T-cell (primary cell): ENCODE measurements at places on chromosomes 6 and 20.

DNA sequence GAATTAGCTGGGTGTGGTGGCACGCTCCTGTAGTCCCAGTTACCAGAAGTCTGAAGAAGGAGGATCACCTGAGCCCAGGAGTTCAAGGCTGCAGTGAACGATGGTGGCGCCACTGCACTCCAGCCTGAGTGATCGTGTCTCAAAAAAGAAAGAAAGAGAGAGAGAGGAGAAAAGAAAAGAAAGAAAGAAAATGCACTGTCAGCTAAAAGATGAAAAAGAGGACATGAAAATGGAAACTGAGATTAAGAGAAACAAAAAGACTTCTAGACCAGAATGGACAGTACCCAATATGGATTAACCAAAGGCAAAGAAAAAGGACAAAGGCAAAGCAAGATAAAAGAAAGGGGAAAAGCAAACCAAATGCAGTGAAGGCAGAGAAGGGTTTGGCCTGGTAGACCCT is 9.0 kb upstream of the RALGAPA2 start:
- H3K4me3 ChIP-seq = no peak overlapping the region
- H3K4me1 ChIP-seq = no peaks in the 10 kb centered on the region
- H3K36me3 ChIP-seq = no peaks in the 10 kb centered on the region
- peaks cover 3% of the 10 kb centered on the region for H3K27me3 ChIP-seq

DNA sequence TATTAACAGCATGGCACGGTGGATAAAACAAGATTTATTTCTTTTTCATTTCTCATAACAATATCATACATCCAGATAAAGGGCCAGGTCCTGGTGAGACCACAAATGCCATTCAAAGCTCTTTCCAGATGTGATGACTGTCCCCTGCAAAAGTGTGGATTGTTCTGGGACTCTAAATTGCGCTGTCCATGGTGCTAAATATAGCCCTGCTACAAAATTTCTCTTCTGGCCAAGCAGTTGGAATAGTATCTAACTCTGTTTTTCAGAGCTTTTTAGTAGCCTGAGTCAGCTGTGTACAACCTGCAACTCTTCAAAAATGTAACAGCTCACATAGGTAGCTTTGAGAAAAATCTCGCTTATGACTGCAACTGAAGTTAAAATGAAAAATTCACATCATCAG is 115.8 kb downstream of the MANEA start:
- no peak overlapping the region for H3K4me3 ChIP-seq
- DNase-seq = no peak
- H3K4me1 ChIP-seq = no peaks in the 10 kb centered on the region
- H3K27me3 ChIP-seq = no peaks in the 10 kb centered on the region
- H3K36me3 ChIP-seq = no peaks in the 10 kb centered on the region

DNA sequence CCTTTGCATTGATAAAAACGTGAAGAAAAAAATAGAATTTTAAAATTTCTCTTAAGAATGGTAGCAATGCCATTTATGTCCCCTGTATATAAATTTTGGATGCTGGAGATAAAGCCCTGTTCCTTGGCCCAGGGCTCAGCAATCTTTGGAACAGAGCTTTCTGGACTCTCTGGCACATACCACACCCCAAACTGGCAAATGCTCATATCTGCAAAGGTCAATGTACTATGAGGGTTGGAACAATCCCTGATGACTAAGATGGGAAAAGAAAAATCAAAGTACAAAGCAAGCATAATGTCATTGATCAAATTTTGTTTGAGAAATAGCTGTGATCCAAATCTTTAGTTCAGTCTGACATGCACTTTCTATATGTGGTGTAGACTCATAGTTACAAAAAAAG is 158.1 kb upstream of the HCRTR2 start:
- DNase-seq = no peak
- H3K4me1 ChIP-seq = no peaks in the 10 kb centered on the region
- no peaks in the 10 kb centered on the region for H3K27me3 ChIP-seq
- no peaks in the 10 kb centered on the region for H3K36me3 ChIP-seq

DNA sequence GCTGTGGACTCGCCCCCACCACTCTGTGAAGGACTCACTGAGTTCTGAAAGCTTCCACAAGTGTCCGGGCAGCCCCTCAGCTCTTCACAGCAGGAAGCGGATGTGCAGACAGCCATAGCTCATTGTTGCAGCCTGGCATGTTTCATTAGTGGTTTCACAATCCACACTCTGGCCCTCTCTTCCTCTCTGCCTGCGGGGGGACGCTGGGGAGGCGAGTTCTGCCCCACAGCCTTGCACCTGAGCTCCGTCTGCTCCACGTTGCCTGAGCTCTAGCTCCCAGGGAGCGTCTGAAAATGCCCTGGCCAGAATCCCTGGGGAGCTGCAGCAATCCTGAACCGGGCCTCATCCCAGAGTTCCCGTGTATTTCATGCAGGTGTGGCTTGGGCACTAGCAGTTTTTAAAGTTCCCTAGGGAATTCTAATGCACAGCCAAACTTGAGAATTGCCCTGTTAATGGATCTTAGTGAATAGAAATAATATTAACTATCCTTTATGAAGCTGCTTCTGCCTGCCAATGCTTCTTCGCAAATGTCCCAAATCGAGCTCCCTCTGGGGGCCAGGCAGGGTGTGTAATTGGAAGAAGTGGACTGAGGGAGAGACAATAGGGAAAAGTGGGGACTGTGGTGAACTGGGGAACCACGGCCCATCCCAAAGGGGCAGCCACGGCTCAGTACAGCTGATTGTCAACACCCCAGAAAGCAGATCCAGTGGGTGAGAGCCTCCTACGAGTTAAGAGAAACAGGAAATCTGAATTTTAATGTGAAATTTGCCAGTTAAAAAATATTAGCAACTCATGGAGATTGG is 51.5 kb downstream of the CTCFL start:
- no peaks in the 10 kb centered on the region for H3K27me3 ChIP-seq
- no peaks in the 10 kb centered on the region for H3K36me3 ChIP-seq
- H3K27ac ChIP-seq = no peak overlapping the region
- no peak for DNase-seq

- H3K4me1 ChIP-seq = no peaks in the 10 kb centered on the region
- H3K27ac ChIP-seq = no peak overlapping the region
- H3K4me3 ChIP-seq = no peak overlapping the region
- DNase-seq = no peak
Observed at GRCh38 chr6:150529646-150530045, 70.0 kb upstream of the PLEKHG1 start.

- peaks cover 2% of the 10 kb centered on the region for H3K36me3 ChIP-seq
- no peak overlapping the region for H3K27ac ChIP-seq
- no peaks in the 10 kb centered on the region for H3K27me3 ChIP-seq
Observed at GRCh38 chr6:53023323-53023722, 28.2 kb upstream of the GSTA4 start.

GRCh38 chr20:62642666-62643520 is 590 bp downstream of the SLCO4A1 start:
- peak; percentile 54 for DNase-seq
- H3K4me1 ChIP-seq = peaks cover 7% of the 10 kb centered on the region
- H3K36me3 ChIP-seq = no peaks in the 10 kb centered on the region
- H3K27me3 ChIP-seq = peaks cover 40% of the 10 kb centered on the region
- peak overlapping the region; percentile 37 for H3K4me3 ChIP-seq

DNA sequence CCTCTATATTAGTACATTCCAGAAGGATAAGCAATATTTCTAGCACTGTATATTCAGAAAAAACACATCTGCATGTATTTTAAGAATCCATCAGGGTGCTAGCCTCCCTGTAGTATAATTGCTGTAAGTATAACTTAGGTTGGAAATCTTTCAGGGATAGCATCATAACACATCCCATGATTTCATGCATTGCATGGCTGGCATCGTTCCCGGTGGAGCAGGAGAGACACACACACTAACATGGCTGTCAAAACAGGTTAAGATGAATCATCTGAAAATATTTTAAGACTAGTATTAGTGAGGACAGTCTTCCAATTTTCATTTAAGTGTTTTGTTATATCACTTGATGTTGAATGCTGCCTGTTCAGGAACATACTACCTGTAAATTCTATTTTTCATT is 32.1 kb upstream of the CENPW start:
- DNase-seq = no peak
- H3K4me1 ChIP-seq = no peaks in the 10 kb centered on the region
- no peak overlapping the region for H3K4me3 ChIP-seq
- no peaks in the 10 kb centered on the region for H3K27me3 ChIP-seq
- no peak overlapping the region for H3K27ac ChIP-seq

- H3K27me3 ChIP-seq = no peaks in the 10 kb centered on the region
- peak; percentile 36 for DNase-seq
- no peak overlapping the region for H3K27ac ChIP-seq
- H3K36me3 ChIP-seq = peaks cover 5% of the 10 kb centered on the region
- peaks cover 6% of the 10 kb centered on the region for H3K4me1 ChIP-seq
Observed at GRCh38 chr6:166997768-166998255, 1.4 kb upstream of the CEP43 start.

DNA sequence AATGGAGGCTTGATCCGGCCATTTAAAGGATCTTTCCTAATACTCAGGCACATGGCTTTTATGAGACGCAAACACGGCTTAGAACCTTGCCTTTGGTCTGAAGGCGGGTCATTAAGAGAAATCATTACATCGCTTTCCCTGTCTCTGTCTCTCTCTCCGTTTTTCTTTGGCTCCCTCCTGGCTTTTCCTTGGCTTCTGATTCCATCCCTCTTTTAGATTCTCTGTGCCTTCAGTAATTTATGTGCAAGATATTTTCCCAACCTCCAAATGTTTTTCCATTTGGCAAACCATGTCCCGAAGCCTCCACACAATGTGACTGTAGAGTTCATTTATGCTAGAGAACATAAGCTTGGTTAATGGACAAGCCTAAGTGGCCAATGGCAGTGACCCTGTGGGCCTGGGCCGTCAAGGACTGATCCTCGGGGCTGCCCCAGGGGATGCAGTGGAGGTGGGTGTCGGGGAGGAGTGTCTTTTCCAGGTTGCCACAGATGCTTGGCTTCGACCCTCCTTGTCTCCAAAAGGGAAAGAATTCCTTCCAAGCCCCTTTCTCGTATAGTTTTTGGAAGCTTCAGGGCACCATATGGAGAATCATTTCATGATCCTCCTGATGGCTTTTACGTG is 157.0 kb downstream of the SCML4 start:
- no peak overlapping the region for H3K27ac ChIP-seq
- H3K4me1 ChIP-seq = peaks cover 3% of the 10 kb centered on the region
- H3K27me3 ChIP-seq = peaks cover 7% of the 10 kb centered on the region
- no peak for DNase-seq
- H3K36me3 ChIP-seq = no peaks in the 10 kb centered on the region

GRCh38 chr6:36323062-36323461 is 13.6 kb downstream of the BNIP5 start:
- H3K36me3 ChIP-seq = no peaks in the 10 kb centered on the region
- no peak overlapping the region for H3K27ac ChIP-seq
- H3K4me3 ChIP-seq = no peak overlapping the region
- peaks cover 10% of the 10 kb centered on the region for H3K27me3 ChIP-seq
- no peak for DNase-seq
- H3K4me1 ChIP-seq = no peaks in the 10 kb centered on the region

GRCh38 chr6:139306291-139306981 is 14.6 kb upstream of the TXLNB start:
- H3K4me3 ChIP-seq = no peak overlapping the region
- no peak for DNase-seq
- H3K27me3 ChIP-seq = no peaks in the 10 kb centered on the region
- H3K4me1 ChIP-seq = no peaks in the 10 kb centered on the region
- no peak overlapping the region for H3K27ac ChIP-seq

GRCh38 chr6:148177589-148178233 is 164.9 kb upstream of the SASH1 start:
- H3K36me3 ChIP-seq = no peaks in the 10 kb centered on the region
- no peak overlapping the region for H3K4me3 ChIP-seq
- H3K27ac ChIP-seq = no peak overlapping the region
- no peaks in the 10 kb centered on the region for H3K27me3 ChIP-seq
- H3K4me1 ChIP-seq = no peaks in the 10 kb centered on the region
- DNase-seq = no peak

DNA sequence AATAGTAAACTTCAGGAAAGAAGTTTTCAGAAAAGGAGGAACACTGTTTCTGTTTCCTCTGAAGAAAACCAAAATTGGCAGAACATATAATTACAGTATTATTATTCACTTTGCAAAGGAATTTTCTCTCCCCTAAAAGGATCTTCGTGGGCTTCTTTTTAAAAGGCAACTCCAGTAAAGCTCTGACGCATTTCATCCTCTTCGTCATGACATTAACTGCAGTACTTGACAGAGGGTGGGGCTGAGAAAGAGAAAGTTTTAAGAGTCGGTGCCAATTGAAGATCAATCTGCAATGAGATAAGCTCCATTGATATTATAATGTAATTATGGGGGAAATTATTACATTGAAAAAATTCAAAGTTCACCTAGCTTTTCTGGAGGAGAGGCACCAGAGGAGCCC is 75.8 kb downstream of the MYB start:
- peaks cover 3% of the 10 kb centered on the region for H3K27me3 ChIP-seq
- no peak overlapping the region for H3K27ac ChIP-seq
- no peak overlapping the region for H3K4me3 ChIP-seq
- H3K4me1 ChIP-seq = no peaks in the 10 kb centered on the region
- no peaks in the 10 kb centered on the region for H3K36me3 ChIP-seq

GRCh38 chr20:37450344-37450743 is 70.7 kb upstream of the NNAT start:
- H3K4me3 ChIP-seq = no peak overlapping the region
- H3K27me3 ChIP-seq = peaks cover 16% of the 10 kb centered on the region
- no peaks in the 10 kb centered on the region for H3K4me1 ChIP-seq
- H3K36me3 ChIP-seq = no peaks in the 10 kb centered on the region
- no peak overlapping the region for H3K27ac ChIP-seq

DNA sequence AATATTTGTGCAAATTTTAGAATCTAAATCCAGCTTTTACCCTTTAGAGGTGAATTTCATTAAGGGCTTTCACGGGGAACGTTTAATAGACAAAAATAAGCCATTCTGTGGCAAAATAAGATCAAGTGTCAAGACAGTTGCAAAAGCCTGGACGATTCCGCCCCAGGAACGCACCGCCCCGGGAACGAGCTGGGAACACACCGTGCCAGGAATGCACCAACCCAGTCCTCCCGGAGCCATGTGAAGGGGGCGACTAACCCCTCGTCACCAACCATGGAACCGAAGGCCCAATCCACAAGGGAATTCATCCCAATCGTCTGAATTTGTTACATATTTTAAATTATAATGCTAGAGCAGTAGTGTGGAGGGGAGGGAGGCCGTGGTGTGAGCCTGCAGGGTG is 20.8 kb upstream of the TCFL5 start:
- H3K27ac ChIP-seq = no peak overlapping the region
- H3K36me3 ChIP-seq = peaks cover 40% of the 10 kb centered on the region

DNA sequence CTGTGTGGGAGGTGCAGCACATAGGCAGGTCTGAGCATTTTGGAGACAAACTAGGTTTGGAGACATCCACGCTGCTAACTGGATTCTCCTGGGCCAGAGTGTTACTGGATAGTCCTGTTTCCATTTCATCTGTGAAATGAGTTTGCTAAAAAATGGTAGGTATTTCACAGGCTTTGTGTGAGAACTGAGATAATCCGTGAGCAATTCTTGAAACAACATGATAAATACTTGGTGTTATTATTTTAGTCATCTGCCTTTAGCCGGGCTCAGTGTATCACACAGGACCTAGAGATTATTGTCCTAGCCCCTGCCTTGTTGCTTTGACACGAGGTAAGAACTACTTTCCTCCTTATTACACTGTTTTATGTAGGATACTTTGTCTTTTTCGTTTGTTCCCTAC is 63.0 kb downstream of the PRR18 start:
- no peak overlapping the region for H3K4me3 ChIP-seq
- no peak for DNase-seq
- peaks cover 25% of the 10 kb centered on the region for H3K4me1 ChIP-seq
